ENCODE measurements at places on chromosomes 7 and 10. TPM values are rescaled to one million over a fixed set of nuclear protein-coding genes. Genes with fewer than 3 reads are reported as not detected.

Gene EGR2
- 0.29 TPM for total RNA-seq

Gene RPEL1
- total RNA-seq: 0.07 TPM

Gene CLRN3
- not detected for total RNA-seq

Gene OR2A12
- total RNA-seq: not detected

Gene MRC1
- 0.02 TPM for total RNA-seq

Gene RARRES2
- not detected for total RNA-seq

Gene MYL7
- not detected for total RNA-seq

Gene CPEB3
- total RNA-seq: 0.46 TPM

Gene NEUROG3
- total RNA-seq: not detected

Gene SPAM1
- not detected for total RNA-seq

Gene PDZD7
- 1.1 TPM for total RNA-seq

Gene CYP26C1
- not detected for total RNA-seq

Gene ZNRF2
- total RNA-seq: 4.4 TPM

Gene OR9A2
- total RNA-seq: not detected

Gene CFAP69
- 2.0 TPM for total RNA-seq

Gene CROT
- 5.5 TPM for total RNA-seq

Gene KNDC1
- total RNA-seq: 0.74 TPM

Gene RRP12
- 57.4 TPM for total RNA-seq

Gene SAP25
- total RNA-seq: 0.44 TPM

Gene DENND2A
- 0.64 TPM for total RNA-seq

Gene GSTK1
- total RNA-seq: 119 TPM

Measured in A549 treated with AZD2906 at 1 μM for 4 hours (cell line).